ENCODE measurements at places on chromosomes 4 and X. TPM values are rescaled to one million over a fixed set of nuclear protein-coding genes. Genes with fewer than 3 reads are reported as not detected.

GRCh38 chr4:63919636-63920365, 489.4 kb downstream of the TECRL start:
- DNase-seq = no peak

DNA sequence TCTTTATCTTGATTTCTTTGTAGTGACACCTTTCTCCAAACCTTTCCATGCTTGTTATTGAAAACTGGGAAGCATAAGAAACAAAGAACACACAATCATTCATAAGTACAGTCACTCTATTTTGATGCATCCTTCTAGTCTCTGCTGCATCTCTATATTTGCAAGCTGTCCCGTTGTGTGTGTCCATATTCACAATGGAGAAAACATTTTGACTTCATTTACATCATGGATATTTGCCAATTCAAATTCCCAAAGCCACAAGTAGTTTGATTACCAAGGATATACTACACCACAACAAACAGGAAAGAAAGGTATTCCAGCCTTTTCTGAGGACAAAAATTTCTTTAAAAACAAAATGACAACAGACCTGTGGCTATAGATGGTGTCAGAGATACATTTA, 673.8 kb downstream of the STIM2 start:
- no peak for DNase-seq

GRCh38 chrX:96102997-96103396, 581.6 kb upstream of the DIAPH2 start:
- no peak for DNase-seq

GRCh38 chr4:99965674-99966350, 15.7 kb upstream of the H2AZ1 start:
- no peak for DNase-seq

DNA sequence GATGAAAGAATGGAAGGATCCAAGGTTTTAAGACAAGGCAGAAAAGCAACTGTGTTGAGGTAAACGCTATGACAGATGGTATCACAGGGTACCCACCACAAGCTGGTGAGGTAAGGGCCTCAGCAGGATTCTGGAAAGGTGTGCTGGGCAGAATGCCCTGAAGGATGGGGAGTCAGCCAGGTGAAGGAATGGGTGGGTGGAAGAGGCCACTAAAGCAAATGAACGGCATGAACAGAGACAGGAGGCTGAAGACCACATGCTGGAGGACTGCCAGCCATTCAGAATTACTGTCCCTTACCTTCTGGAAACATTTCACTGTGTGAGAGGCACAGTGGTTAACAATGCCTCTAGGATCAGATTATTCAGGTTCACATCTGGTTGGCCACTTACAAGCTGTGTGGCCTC, 23.6 kb downstream of the GPRIN3 start:
- DNase-seq = no peak

DNA sequence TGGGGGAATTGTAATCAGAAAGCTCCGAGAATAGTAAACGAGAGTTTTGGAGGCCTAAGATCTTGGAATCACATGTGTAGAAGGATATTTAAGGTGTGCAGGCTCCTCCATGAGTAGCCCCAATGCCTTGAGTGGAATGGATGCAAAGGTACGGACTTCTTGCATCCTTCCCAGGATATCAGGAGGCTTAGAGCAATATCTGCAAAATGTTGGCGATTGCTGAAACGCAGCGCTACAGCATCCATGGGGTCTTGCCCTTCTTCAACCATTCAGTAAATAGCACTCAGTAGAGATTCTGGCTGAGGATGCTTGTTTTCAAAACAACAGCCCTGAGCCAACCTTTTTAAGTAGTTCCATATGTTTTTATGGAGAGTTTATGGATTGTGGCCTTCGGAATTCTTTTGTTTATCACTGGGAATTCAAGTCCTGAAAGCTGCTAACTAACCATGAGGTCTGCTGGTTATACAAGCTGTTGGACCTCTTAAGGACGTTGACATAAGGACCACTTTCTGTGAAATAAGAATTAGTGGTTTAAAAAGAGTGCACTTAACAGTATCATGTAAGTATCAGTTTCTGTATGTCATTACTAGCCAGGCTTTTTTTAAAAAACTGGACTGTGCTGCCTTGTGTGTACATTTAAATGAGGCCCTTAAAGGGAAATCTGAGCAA, 228.8 kb upstream of the PGRMC2 start:
- no peak for DNase-seq

- DNase-seq = no peak
These were observed 145.7 kb downstream of the RELL1 start for GRCh38 chr4:37540486-37540885.

- DNase-seq = no peak
These were observed 1431.7 kb upstream of the IGFBP7 start for GRCh38 chr4:58541926-58542325.

GRCh38 chr4:119041396-119041795, 94.2 kb upstream of the MYOZ2 start:
- no peak for DNase-seq

DNA sequence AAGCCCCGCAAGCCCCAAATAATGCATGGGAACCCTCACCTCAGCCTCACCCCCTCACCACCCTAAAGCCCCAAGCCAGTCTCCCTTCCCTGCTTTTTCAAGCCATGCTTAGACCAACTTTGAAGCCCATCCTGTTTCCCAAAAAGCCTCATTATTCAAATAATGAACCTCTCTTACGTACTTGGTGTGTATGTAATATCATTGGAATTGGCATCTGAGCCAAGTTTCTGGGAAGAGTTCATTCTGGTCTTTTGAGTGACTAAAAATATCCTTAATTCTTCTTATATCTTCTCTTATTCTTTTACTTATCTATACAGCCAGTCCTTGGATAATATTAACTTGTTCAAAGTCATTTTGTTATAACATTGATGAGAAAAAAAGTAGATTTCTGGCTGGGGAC, 875.8 kb upstream of the SLIT2 start:
- DNase-seq = no peak

DNA sequence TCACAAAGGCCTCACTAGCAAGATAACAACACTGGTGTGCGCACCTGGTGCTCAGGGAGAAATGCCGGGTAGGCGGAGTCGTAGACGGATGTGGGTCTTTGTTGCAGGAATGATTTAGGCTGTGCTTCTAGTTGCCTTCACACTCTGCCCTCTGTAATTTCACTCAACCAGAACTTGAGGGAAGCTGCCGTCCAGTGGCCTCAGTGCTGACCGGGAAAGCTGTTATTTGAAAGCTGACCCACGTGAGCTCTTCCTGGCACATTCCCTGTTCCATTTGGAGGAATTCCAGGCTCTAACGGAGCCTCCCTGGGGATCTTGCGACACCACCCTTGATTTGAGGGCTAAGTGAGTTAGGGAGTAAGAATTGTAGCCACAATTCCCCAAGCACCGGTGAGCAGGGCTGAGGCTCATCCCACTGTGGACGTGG, 15.9 kb downstream of the SH3TC1 start:
- no peak for DNase-seq

DNA sequence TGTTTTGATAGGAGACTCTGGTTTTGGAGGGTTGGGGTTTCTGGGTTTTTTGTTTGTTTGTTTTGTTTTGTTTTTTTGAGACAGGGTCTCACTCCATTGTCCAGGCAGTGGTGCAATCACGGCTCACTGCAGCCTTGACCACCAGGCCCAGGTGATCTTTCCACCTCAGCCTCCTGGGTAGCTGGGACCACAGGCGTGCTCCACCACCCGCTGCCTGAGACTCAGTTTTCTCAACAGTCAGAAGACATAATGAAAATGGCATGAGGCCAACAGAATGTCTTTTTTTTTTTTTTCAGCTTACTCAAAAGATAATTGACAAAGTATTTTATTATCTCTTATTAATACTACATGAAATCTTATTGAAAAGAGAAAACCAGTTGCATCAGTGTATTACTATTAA, 32.4 kb downstream of the TNIP2 start:
- no peak for DNase-seq

Gene PABPC1L2B
- not detected for total RNA-seq

Gene CTAG1A
- not detected for total RNA-seq

Gene LGI2
- total RNA-seq = 0.33 TPM

Gene PDLIM3
- total RNA-seq = 181 TPM

Gene ZBTB33
- 12.6 TPM for total RNA-seq

Gene SOD3
- total RNA-seq = 77.3 TPM
